ENCODE measurements at places on chromosomes 5 and 9.
A peak's percentile ranks its signal among the peaks of the same experiment; 100 is the strongest.

DNA sequence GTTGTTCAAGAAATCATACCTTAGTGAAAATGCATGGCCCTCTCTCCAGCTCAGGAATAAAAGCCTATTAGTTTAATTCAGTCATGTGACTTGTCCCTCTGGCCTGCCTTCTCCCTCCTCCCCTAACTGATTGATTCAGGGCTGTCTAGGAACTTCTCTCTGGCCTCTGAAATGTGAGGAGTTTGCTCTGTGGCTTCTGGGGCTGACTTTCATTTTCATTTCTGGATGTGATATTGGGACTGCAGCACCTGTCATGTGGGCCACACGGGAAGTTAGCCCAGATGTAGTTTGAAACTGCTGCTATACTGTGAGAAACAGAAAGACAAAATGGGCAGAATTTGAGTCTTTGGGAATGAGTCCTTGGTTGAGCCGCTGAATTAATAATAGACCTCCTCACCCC is 44.8 kb downstream of the PARP8 start:
- peak; percentile 24 for DNase-seq

GRCh38 chr5:128241051-128241695 is 157.6 kb downstream of the SLC12A2 start:
- DNase-seq = no peak

- DNase-seq = no peak
These were observed 107.6 kb upstream of the PRSS3 start for GRCh38 chr9:33687779-33688178.

DNA sequence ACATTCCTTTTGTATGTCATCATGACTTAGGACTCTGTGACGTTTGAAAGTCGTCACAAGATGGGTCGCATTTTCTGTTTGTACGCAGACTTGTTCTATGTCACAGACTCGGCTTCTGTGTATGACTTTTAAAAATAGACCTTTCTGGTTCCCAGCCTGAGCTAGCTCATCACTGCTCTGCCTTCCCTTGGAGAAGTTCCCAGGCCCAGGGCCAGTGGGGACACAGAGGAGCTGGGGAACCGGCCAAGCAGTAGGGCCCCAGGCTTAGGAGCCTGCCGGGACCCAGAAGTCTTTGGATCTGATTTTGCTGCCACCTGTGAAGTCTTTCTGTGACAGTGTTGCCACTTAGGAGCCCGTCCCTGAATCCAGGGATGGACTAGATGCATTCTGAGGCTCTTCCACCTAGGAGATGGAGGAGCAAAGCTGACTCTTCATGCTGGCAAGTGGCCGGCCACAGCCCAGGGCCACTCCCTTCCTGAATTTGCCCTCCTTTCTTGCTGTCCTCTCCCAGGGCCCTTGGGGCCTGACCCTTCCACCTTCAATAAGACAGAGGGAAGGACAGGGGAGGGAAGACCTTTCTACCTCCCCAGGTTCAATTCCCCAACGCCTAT is 18.1 kb upstream of the UBE2QL1 start:
- DNase-seq = no peak

DNA sequence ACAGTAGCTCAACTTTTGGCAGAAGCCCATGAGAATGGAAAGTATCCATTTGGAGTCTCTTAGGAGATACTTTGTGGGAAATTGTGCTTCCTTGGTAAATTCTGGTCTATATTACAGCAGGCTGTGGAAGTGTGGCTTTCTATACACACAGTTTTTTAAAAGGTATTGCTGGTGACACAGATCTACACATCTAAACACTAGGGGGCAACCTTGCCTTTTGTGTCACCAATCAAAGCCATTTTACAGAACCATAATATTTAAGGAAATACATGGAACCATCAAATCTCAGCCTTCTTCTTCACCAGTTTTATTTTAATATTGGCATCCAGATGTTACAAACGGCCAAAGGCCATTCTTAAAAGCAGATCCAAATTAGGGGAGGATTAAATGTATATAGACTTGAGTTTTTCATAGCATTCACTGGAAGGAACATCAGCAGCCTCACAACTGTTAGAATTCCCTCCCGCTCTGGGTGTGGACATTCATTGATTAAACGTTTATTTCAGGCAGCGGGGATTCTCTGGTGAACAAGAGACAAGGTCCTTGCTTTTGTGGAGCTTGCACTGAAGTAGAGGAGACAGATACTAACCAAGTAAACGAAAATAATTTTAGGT is 132.4 kb upstream of the EPB41L4A start:
- no peak for DNase-seq

DNA sequence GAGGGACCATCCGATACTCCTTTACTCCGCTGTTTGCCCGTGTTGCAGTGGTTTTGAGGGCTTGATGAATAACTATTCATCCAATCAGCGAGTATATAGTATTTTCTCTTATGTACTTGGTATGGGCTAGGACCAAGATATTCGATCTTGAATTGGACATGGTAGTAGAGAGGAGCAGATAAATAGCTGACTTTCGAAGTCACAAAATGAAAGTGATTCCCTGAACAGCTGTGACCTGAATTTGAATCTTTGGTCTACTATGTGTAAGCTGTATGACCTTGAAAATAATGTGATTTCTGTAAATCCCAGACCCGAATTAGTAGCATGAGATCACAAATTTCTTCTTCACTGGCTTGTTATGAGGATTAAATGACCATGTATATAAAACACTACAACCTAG is 134.4 kb downstream of the TUSC1 start:
- DNase-seq = no peak

DNA sequence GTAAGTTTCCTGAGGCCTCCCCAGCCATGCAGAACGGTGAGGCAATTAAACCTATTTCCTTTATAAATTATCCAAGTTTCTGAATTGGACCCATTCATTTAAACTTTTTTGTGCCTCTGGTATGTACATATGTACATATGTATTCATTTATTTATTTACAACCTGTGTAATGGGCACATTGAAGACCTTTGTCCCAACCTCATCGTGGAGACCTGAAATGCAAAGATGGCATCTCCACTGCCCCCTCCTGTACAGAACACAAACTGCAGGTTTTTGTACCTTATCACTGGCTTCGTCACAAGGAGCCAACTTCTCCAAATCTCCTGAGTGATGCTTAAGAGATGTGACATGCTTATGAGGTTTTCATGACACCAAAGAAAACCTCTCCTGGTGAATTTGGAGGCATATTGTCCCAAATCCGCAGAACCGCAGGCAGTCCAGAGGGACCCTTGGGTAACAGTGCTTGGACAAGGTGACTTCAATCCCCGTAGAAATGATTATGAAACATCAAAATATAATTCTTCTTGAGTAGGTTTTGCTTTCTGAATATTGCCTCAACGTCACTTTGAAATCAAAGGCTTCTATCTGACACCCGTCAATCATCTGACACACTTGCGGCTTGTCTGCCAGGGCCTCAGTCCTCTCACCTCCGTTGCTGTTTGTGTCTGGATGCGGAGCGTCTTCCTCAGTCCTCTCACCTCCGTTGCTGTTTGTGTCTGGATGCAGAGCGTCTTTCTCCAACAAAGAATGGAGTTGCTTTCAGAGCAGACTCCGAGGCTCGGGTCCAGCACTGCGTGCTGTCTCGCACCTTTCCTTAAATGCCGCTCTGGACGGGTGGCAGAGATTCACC is 135.0 kb upstream of the IRX4 start:
- DNase-seq = no peak

DNA sequence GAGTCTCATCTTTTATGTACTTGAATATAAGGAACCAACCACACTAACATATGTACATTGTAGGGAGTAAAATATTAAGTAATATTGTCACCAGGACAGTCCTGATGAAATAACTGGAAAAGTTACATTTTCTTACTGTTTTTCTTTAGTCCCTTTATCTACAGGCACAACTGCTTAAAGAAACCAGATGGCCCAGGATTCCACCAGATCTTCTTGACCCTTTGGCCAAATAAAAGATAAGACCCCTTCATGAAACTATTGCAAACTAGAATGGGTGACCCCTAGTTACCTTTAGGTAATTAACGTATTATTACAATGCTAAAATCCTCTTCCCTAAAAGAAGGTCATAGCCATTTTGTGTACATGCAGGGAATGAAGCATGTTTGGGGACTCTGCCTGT is 106.3 kb upstream of the FTMT start:
- DNase-seq = no peak

DNA sequence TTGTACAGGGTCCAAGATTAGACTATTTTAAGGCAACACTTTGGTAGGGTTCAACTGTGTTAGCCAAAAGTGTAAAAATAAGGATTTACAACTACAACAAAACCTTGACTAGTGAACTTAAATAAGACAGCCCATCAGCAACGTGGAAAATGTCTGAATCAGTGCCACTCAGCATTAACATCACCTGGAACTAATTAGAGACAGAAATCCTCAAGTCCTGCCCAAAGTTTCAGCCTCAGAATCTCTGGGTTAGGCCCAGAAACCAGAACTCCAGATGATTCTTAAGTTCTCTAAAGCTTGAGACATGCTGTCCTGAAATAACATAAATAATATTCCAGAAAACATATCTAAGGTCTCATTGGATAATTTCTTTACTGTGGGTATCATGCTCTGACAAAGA is 118.6 kb downstream of the SEMA6A start:
- no peak for DNase-seq

DNA sequence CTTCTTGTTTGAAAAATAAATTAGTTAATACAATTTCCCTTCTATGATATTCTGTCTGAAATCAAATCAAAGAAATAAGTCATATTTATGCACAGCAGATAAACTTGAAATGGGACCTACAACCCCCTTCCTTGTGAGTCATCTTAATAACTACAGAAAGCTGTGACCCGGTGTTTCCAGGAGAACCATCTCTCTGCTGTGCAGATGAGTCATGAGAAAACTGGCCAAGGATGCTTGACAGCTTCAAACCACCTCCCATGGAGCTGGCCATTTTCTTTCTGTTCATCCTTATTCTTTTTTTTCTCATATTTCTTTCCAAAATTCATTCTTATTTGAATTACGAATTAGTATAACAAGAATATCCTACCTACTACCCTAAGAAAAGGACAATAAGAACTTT is 43.4 kb upstream of the NR4A3 start:
- DNase-seq = no peak

GRCh38 chr5:171578829-171579491 is 159.5 kb downstream of the FGF18 start:
- no peak for DNase-seq

DNA sequence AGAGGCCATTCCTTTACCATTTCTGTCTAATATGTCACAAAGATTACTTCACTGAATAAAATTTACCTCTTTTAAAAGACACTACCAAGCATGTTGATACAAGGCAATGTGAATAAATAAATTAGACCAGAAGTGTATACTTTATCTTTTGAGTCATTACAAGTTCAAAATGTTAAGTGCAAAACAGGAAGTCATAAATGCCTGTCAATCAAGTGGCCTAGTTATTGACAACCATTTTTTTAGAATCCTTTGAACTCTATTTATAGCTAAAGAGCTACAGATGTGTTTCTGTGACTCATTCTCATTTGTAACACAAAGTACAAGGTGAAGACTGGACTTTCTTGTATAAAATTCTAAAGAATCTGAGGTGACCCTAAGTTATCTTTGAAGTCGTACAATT is 602.7 kb upstream of the SEMA6A start:
- no peak for DNase-seq

DNA sequence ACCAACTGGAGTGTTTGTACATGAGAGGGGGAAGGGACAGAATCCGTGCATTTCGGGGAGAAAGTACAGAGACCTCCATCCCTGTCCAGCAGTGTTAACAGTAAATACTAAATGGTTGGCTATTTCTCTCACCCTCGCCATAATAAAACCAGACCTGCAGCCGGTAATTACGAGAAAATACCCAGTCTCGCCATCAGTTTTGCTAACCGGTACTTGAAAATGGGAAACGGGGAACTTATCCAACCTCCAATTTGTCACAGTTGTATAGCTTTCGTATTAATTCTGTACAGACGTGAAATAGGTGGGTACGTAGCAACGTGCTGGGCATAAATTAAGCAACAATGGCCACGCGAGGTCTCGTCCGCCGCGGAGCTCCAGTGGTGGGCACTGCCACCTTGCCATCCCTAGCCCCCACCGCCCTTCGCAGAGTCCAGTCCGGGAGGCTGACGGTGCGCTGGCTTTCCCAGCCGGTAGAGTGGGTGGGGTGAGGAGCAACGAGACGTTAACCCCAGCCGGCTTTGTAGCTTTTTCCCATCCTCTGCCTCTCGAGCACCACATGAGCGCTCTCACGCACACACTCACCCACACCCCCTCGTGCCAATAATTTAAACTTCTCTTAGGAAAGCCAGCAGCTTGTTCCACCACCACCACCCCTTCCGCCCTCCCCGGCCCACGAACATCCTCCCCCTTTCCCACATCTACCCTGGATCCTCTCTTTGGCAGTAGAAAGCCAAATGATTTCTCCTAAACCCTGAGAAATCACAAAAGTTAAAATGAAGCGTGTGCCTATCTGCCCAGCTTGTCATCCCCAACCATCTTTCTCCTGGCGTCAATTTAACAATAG is 1.8 kb downstream of the ELAVL2 start:
- DNase-seq = no peak

Data from activated naive CD8-positive, alpha-beta T cell treated with anti-CD3 and anti-CD28 coated beads, Interleukin-2, amount 50 U/mL, for 16 hours (primary cell).